ENCODE measurements at places on chromosomes 4 and X.

DNA sequence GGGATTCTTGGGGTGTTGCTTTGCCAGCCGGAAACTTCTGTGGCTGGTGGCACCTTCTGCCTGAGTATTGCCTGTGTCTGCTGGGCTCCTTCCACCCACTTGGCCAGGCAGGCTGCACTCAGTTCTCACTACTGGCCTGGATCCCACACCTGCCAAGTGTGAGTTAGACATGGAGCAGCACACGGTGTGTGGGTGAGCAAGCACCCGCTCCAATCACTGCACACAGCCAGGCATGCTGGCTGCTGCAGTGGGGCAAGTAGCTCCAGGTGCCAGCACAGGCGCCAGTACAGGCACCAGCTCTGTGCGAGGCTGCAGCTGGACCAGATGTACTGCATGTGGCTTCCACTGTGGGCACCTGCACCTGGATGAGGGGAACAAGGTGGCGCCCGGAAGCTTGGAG is 23.9 kb downstream of the DCUN1D4 start:
- no peak for DNase-seq

DNA sequence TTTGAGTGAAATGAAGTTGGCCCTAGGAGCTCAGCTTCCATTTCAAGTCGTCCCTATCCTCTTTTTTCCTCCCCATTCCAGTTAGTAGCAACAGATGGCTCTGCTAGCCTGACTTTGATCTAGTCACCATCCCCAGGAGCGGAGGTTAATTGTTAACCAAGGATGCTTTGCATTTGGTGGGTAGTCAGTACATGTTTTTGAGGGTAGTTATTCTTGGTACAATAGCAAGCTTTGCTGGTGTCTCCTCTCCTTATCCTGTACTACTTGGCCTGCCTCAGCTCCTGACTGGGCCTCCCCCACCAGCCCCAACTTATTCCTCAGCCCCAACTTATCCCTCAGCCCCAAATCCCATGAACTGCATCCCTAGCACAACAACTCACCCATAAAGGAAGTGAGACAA is 14.8 kb upstream of the RTL5 start:
- DNase-seq = no peak

- DNase-seq = no peak
Measured at GRCh38 chr4:1253831-1254230, 4.9 kb upstream of the CTBP1 start.

DNA sequence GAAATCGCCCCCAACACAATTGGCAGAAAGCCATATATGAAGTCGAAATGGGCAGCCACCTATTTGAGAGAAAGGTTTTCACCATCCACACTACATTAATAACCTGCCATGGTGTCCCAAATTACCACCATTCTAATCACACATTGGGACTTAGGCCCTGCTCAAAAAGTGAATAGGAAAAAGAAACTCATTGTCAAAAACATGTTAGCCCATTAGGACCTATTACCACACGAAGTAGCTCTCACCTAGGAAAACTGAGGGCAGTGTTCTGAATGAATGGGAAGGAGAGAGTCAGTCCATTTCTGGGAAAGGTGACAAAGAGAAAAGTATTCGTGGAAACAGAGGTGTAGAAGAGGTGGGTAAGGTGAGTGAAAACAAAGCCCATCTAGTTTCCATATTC is 60.8 kb downstream of the GPC3 start:
- DNase-seq = no peak

DNA sequence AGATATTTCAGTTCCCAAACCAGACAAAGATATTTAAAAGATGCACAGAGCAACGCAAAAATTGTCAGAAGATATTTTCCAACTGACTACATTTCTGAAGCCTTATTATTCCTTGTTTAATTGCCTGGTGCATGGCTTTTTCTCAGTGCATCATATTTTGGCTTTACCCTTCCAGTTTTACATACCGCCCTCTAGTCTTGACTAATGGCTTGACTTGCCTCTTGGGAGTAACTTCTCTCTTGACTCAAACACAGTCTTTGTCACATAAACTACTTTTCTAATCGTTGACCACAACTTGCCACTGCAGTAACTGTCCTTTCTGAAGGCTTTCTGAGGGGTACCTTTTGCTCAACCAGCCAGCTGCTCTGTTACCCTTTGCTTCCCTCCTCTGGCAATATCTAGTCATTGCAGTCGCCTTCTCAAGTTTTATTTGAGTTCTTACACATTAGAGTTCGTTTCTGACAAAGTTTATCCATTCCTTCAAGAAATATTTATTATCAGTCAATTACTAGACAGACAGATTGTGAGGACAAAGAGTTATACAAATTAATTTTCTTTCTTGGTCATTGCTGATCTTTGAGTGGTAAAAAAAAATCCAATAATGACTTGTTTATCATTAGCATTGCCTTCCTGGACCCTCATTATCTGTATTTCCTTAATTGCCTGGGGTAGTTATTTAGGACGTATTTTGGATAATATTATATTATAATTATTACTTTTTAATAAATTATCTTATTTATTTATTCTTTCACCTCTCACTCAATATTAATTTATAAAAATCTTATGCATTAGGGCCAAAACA is 506.9 kb upstream of the PCDH10 start:
- DNase-seq = peak; percentile 14

- DNase-seq = peak; percentile 21
Measured at GRCh38 chr4:182825786-182826185, 91.4 kb downstream of the DCTD start.

GRCh38 chr4:161254375-161254774 is 909.4 kb downstream of the FSTL5 start:
- no peak for DNase-seq

- no peak for DNase-seq
Measured at GRCh38 chr4:22246847-22247246, 269.0 kb downstream of the ADGRA3 start.

- no peak for DNase-seq
Measured at GRCh38 chr4:1783970-1784369, 9.1 kb upstream of the FGFR3 start.

- DNase-seq = no peak
Measured at GRCh38 chr4:2079926-2080325, 20.8 kb downstream of the NAT8L start.

DNA sequence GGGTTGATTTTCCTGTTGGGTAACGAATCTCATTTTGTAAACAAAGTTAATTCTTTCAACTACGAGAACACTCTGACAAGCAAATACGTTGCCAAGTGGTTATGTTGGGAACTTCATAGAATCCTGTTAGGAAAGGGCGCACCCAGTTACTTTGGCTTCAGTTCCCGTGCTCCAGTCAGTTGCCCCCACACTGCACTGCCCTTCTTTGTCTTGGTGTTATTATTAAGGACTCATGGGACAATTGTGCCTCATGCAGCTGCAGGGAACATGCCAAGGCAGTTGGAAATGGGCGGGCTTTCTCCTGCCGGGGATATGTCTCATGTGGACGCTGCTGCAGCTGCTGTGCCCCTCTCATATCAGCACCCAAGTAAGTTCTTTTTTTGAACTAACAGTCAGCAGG is 28.9 kb downstream of the OFD1 start:
- no peak for DNase-seq

DNA sequence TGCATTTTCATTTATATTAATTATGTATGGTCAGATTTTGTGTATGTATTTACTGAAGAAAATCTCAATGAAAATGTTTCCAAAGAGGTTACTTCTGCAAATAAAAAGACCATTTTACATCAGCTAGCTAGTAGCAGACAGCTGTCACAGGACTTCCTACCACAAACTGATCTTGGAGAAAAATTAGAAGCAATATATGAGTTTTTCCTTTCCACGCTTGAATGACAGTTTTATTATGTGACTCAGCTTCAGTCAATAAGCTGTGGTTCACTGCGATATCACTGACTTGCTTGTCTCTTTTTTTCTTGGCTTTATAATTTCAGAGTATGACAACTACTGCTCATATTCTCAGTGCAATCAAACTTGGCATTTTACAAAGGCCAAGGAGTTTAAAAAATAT is 787.4 kb upstream of the GALNTL6 start:
- no peak for DNase-seq

- DNase-seq = no peak
Measured at GRCh38 chr4:131764730-131765129, 1384.4 kb upstream of the PCDH10 start.

DNA sequence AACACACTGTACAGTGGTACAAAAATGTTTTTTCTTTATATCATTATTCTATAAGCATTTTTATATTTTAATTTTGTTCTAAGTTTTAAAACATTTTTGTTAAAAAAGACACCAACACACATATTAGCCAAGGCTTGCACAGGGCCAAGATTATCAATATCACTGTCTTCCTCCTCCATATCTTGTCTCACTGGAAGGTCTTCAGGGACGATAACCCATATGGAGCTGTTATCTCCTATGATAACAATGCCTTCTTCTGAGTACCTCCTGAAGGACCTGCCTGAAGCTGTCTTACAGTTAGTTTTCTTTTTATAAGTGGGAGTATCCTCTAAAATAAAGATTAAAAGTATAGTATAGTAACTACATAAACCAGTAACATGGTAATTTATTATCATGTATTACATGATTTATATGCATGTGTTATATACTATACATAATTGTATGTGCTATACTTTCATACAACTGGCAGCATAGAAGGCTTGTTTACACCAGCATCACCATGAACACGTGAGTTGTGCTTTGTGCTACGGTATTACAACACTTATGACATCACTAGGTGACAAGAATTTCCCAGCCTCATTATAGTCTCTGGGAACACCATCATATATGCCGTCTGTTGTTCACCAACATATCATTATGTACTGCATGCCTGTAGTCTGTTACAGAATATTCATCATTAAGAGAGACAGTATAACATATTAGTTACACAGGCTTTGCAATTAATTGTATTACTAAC is 90.7 kb downstream of the WDFY3 start:
- no peak for DNase-seq

DNA sequence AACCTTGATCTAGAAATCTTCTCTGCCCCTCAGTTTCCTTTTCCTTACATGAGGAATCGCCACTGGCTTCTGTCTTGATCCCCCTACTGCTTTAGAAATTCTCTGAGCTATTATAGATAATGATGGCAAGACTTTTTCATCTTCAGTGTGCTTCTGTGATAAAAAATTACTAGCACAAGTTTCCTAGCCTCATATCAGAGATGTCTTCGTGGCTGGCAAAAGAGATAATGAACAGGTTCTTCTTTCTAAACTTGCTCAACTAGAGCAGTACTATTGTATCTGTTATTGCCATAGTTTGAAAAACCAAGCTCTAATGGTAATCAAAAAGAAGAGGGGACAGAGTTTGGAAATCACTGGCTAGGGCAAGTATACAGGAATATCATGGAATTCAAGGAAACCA is 4.1 kb upstream of the PDGFC start:
- no peak for DNase-seq

DNA sequence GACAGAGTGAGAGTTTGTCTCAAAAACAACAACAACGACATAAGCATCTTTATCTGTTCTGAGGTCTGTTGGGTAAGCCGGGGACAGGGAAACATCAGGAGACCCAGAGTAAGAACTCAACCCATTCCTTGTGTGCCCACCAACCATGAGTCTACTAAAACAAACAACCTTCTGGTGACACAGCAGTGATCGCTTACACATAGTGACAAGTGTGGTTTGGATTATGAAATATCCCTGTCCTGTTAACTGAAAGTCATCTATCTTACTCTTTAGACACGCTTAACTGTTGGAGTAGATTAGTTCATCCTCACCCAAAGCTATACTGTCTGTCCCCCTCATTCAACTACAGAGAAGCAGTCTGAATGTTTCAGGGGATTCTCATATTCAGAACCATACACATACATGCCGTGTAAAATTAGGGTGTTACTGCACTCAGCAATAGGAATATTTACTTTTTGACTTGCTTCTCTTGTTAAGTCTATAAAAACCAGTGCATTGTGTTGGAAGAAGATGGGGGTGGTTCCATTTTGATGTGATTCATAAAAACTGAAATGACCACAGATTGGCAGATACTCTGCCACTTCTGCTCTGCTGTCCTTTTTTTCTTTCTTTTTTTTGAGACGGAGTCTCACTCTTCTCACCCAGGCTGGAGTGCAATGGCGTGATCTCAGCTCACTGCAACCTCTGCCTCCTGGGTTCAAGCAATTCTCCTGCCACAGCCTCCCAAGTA is 27.4 kb downstream of the PHKA2 start:
- DNase-seq = no peak

DNA sequence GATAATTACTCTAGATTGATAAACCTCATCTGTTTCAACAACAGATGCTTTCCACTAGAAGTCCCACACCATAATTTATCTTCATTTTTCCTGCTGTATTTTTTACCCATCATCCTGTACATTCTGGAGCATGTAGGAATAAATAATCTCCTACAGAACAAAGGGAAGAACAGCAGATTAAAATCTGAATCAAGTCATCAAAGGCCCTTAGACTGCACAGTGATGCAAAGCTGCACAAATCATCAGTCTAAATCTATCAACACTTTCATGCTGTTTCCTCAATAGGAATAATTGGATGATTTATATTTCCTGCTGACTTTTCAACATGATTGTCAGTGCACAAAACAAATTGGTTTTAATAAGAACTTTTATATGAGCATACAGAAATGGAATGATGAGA is 1143.9 kb downstream of the STIM2 start:
- DNase-seq = no peak

DNA sequence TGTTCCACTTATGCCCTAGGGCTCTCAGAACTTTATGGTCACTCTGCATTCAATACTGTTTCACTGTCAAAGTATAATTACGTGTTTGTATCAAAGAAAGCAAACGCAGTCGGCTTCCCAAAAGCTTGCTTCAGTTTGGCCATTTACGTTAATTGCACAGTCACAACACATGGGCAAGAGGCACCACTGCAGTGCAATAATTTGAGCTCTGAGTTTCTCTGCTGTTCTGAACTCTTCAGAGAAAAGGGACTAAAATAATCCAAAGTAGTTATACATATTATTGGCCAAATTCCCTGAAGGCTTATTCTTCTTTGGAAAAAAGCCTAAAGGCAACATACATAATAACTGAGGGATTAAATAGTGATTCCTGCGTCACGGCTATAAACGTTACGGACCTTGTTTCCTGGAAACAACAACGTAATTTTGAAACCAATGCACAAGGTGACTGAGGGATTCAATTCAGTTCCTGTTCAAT is 51.3 kb downstream of the RNF150 start:
- DNase-seq = no peak

- DNase-seq = no peak
Measured at GRCh38 chr4:85812776-85813175, 337.8 kb downstream of the ARHGAP24 start.

DNA sequence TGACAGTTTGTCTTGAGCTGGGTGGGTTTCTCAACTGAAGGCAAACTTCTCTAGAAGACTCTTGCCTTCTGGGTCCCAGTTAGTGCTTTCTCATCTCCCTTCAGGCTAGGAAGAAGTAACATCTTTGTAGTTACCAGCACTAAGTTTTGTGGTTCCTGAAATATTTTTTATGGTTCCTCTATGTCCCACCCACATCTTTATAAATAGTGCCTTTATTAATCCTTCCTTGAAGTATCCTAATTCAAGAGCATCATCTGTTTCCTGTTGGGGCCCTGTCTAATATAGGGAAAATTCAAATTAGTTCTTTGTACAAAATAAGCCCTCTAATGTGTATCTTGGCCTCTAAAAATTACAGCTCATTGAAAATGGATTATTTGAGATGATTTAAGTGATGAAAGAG is 147.4 kb upstream of the MAOA start:
- no peak for DNase-seq

GRCh38 chr4:128227991-128228571 is 59.5 kb downstream of the PGRMC2 start:
- DNase-seq = peak; percentile 4
